Caudate nucleus (tissue), 63 donors: ENCODE measurements at places on chromosomes 1 and 21.
A peak's percentile ranks its signal among the peaks of the same experiment; 100 is the strongest.

DNA sequence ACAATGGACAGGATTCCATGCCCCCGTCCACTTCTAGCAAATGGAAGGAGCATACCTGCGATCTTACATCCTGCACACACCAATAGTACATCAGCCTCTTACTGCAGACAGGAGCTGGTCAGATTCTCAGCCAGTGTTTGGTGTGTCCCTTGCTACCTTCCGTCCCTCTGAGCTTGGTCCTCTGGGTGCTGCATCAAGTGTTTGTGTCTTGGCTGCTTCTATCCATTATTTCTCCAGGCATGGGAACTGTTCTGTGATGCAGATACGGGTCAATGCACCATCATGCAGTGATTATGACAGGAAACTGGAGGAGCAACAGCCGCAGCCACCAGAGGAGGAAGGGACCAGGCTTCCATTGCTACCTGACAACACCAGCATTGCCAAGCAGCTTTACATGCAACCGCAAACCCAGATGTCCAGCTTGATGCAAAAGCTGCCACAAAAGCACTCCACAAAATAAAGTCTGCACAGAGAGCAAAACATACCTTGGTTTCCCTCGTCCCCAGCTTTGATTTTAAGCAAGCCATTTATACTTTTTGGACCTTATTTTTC, 21.9 kb upstream of the OVAAL start:
- DNase-seq = no peak

DNA sequence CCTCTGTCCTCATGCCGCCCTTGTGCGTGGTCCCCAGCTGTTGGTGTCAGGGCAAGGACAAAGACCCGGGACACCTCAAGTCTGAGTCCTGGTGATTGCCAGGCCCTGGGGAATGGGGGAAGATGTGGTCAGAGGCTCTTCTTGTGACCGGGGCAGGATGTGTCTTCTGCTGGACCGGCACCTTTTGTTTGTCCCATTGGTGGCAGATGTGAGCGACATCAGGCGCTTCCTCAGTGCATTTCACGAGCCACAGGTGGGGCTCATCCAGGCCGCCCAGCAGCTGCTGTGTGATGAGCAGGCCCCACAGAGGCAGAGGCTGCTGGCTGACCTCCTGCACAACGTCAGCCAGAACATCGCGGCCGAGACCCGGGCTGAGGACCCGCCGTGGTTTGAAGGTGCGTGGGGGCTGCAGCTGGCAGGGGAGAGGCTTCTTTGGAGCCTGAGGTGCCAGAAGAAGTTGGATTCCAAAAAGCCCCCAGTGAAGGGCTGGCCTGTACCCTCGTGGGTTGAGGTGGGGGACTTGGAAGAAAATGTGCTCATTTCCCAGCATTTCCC, 8.4 kb downstream of the DFFB start:
- no peak for DNase-seq

DNA sequence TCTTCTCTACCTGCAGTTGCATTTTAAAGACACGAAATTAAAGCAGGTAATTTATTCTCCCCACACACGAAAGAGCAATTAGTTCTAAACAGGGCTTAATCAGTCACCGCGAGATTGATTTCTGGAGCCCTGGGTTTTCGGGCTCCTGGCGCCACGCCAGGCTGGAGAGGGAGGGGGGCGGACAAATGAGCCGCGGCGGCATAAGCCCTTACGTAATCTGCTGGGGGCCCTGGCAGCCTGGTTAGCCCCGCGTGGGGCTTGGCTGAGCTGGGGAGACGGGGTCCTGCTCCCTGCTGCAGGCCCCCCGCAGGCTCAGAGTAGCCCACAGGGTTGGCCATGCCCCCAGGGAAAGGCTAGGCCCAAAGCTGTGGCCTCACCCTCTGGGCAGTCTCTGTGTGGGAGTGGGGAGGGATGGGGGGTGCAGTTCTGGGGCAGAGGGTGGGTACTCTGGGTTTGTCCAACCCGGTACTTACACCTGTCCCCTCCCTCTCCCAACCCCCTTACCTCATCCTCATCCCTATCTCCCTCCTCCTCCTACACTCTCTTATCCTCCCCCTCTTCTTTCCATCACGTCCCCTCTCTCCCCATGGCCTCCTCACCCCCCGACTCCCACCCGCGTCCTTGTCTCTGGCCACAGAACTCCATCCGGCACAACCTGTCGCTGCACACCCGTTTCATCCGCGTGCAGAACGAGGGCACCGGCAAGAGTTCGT, 19.9 kb downstream of the FOXO6 start:
- peak; percentile 69 for DNase-seq

- DNase-seq = no peak
Measured at GRCh38 chr1:246157516-246157915, 349.6 kb downstream of the SMYD3 start.

DNA sequence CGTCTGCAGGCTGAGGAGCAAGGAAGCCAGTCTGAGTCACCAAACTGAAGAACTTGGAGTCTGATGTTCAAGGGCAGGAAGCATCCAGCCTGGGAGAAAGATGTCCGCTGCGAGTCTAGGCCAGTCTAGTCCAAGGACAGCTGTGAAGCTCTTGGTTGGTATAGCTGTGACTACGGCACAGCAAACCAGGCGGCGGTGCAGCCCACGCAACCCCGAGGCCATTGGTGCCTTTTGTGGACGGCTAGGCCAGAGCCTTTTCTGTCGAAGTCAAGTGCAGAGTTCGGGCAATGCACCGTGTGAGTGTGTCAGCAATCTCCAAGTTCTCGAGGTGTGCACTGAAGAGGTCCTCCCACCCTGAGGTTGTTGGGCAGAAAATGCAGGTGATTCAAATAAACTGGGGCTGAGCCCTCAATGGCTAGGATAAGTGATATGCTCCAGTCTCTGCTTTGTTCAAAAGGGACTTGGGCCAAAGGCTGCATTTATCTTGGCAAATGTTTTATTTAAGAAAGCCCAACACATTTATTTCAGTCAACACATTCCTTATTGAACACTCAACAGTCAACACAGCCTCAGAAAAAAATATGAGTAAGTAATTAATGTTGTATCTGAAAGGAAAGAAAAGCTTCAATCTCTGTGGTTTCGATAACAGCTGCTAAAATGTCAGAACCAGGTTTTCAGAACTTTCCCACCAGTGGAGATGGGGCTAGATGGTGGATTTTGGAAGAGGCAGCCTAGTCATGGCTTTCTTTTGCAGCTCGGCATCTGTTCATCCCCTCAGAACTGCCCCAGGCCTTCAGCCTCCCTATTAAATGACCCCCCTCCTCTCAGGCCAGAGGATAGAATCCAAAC, 78.1 kb upstream of the COX20 start:
- DNase-seq = no peak

DNA sequence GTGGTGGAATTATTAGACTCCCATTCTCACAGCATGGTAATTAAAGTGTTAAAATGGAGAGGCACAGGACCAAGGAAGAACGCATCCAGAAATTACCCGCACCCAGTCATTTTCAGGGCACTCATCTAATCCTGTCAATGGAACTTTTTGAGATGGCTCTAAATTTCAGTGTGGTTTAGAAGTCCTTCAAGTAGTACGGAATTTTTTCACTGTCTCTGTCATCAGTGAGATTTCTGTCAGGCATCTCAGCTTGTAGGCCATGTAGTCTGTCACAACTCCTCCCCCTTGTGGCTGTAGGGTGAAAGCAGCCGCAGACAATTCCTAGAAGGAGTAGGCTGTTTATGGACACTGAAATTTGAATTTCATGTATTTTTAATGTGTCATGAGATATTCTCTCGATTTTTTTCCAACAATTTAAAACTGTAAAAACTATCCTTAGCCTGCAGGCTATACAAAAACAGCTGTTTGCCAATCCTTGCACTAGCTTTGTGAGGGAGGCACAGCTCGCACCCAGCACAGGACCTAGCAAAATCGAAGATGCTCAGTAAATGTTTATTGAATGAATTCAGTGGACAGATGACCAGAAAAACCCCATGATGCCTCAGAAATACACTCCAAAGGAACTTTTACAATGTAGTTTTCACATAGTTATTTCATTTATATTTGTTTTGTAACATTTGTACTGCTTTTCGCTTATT, 6.6 kb upstream of the NUP133 start:
- DNase-seq = no peak

DNA sequence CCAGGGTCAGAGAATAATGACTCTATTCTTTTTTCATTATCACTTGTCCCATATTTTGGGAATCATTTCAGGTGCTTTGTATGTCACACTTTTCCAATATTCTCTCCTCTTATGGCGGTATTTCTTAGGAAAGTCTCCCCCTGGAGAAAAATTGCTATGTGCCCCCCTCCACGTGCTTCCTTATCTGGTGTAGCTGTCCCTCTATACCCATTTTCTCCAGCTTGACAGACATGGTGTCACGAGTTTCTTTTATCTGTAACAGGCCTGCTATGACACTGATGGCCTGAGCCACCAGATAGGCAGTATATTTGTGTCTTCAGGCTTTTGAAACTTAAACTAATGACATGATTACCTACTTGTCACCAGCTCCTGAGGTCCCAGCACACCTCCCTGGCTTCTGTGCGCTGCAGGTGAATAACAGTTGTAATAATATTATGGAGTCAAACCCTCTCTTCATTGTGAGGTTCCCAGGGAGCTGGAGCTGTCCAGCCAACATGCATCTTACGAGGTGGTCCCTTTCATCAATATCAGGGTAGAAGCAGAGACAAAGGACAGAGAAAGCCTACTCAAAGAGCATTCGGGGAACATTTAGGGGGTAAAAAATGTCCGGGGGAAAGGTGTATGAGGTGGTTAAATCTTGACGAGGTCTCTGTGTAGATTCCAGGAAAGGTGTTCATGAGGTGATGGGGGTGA, 71.2 kb upstream of the DUSP10 start:
- DNase-seq = no peak

DNA sequence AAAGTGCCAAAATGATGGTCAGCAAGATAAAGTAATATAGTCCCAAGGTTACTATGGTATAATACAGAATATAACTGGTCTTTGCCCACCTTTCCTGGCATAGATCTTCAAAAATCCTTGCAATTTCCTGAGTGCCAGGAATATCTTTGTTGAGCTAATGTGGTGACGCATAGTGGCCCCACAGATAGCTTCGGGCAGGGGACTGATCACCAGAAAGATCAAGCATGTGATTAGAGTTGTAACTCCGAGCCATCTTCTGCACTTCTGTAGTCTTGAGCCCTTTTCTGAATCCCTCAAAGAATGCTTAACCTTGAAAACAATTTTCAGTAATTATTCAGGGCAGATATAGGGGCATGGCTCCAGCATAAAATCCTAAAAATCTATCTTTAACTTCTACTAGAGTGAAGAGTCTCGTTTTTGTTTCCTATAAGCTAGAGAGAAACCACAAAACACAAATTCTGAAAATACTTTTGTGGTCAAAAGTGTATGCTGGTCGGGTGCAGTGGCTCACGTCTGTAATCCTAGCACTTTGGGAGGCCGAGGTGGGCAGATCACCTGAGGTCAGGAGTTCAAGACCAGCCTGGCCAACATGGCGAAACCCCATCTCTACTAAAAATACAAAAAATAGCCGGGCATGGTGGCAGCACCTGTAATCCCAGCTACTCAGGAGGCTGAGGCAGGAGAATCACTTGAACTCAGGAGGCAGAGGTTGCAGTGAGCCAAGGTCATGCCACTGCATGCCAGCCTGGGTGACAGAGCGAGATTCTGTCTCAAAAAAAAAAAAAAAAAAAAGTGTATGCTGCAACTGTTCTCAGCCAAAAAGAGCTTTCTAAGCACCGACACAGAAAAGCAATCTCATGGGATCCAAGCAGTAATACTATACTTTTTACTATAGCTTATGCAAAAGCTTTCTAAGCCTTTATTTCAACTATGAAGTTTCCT, 62.8 kb downstream of the NVL start:
- DNase-seq = no peak

DNA sequence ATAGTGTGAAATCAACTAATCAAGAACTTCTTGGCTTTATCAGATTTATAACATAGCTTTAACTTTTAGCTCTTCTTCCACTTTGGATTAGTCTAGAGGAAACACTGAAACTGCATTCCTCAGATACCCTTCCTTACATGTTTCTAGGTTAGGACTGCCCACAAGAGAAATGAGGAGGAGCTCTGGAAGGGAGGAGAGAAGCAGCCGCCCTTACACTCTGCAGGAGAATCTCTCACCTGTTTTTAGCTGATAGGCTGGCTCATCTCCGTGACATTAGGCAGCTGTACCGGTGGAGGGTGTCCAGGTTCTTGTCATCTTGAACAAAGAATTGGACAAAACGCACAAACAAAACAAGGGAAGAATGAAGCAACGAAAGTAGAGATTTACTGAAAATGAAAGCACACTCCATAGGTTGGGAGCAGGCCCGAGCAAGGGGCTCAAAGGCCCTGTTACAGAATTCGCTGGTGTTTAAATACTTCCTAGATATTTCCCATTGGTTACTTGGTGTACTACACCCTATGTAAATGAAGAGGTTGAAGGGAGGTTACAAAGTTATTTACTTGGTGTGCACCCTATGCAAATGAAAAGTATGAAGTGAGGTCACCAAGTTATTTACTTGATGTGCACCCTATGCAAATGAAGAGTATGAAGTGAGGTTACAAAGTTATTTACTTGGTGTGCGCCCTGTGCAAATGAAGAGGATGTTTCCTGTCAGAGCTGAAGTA, 524.9 kb upstream of the CHRM3 start:
- no peak for DNase-seq

GRCh38 chr1:165928075-165928731, 100.8 kb downstream of the UCK2 start:
- peak; percentile 2 for DNase-seq

DNA sequence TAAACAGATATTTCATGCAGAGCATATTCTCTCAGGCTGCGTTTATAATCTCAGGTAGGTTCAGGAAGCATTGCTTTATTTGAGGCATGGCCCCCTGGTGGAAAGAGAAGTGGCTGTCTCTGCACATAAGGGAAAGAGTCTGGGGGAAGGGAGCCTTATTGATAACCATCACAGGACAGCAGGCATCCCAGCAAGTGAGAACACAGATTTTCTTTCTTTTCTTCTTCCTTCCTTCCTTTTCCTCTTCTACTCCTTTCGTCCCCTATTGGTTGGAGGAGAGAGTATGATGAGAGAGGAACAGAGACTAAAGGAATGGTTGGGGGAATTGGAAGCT, 21.9 kb downstream of the TSNAX start:
- no peak for DNase-seq

DNA sequence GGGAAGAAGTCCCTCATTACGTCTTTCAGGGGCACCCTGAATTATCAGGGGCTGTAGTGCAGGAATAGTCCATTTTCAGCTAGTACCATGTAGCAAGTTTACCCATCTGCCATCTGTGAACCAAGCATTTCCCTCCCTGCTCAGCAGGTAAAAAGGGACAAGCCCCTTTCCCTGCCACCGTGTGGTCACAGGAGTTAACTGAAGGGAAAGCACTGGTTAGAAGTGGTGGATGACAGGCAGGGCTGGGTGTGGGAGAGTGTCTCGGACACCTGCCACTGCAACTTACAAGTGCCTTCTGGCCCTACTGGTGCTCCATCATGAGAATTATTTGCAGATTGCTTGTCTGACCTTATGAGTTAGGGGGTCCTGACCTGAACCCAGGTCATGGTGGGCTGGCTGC, 32.0 kb upstream of the IGSF5 start:
- no peak for DNase-seq

DNA sequence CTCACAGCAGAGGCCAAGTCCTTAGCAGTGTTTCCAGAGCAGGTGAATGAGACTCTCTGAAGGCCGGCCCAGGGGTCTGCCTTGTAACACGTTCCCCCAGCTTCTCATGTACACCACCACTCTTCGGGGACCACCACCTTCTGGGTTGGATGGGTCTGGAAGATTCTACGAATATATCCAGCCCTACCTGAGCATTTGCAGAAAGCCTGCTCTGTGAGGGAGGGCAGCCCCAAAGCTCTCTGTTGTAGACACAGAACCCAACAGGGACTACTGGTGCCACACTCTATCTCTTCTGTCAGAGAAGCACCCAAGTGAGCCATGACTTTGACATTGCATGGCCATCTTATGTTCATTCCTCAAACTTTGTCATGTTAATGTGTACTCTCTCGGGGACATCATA, 61.8 kb downstream of the CD247 start:
- DNase-seq = no peak
